Trophoblast cell (in vitro differentiated cells and primary cell): ENCODE measurements at places on chromosomes 4 and X.
A peak's percentile ranks its signal among the peaks of the same experiment; 100 is the strongest.

- H3K4me3 ChIP-seq, result no peak overlapping the region
- no peak for DNase-seq
- no peaks in the 10 kb centered on the region for H3K36me3 ChIP-seq
These were observed 6.5 kb downstream of the TMEM150C start for GRCh38 chr4:82555276-82555675.

- H3K4me1 ChIP-seq, result peaks cover 12% of the 10 kb centered on the region
- no peaks in the 10 kb centered on the region for H3K27me3 ChIP-seq
- no peak overlapping the region for H3K4me3 ChIP-seq
- peak overlapping the region; percentile 80 for H3K27ac ChIP-seq
- no peak for DNase-seq
- peaks cover 22% of the 10 kb centered on the region for H3K36me3 ChIP-seq
These were observed 10.3 kb downstream of the FAM3A start for GRCh38 chrX:154505734-154506133.

GRCh38 chr4:76177709-76178108, 29.5 kb upstream of the NUP54 start:
- H3K36me3 ChIP-seq, result peaks cover 7% of the 10 kb centered on the region
- H3K27ac ChIP-seq, result no peak overlapping the region
- DNase-seq, result no peak
- no peaks in the 10 kb centered on the region for H3K4me1 ChIP-seq
- no peaks in the 10 kb centered on the region for H3K27me3 ChIP-seq

GRCh38 chr4:169902658-169903345, 123.4 kb downstream of the MFAP3L start:
- DNase-seq, result peak; percentile 46
- no peaks in the 10 kb centered on the region for H3K36me3 ChIP-seq
- no peaks in the 10 kb centered on the region for H3K27me3 ChIP-seq
- H3K4me1 ChIP-seq, result no peaks in the 10 kb centered on the region
- no peak overlapping the region for H3K4me3 ChIP-seq

DNA sequence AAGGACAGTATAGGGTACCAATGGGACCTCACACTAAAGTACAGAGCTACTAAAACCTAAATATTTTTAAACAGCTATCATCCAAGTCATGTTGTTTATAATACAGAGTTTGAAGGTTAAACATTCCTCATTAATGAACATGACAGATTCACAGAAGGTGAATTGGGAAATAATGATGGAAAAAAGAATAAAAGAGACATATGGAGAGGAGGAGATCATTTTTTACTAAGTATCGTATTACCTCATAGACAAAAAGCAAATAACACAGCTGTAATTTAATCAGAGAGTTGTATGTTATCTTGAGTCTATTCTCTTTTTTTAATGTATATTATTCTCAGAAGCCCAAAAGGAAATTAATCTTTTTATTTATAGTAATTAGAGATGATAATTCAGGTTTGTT, 7.9 kb downstream of the PLK4 start:
- H3K27ac ChIP-seq, result no peak overlapping the region
- H3K4me3 ChIP-seq, result no peak overlapping the region
- H3K4me1 ChIP-seq, result no peaks in the 10 kb centered on the region
- peaks cover 10% of the 10 kb centered on the region for H3K36me3 ChIP-seq
- DNase-seq, result no peak
- no peaks in the 10 kb centered on the region for H3K27me3 ChIP-seq

- no peak for DNase-seq
- no peak overlapping the region for H3K4me3 ChIP-seq
- no peaks in the 10 kb centered on the region for H3K27me3 ChIP-seq
- no peaks in the 10 kb centered on the region for H3K36me3 ChIP-seq
- no peaks in the 10 kb centered on the region for H3K4me1 ChIP-seq
These were observed 256.5 kb upstream of the NRK start for GRCh38 chrX:105565856-105566255.

DNA sequence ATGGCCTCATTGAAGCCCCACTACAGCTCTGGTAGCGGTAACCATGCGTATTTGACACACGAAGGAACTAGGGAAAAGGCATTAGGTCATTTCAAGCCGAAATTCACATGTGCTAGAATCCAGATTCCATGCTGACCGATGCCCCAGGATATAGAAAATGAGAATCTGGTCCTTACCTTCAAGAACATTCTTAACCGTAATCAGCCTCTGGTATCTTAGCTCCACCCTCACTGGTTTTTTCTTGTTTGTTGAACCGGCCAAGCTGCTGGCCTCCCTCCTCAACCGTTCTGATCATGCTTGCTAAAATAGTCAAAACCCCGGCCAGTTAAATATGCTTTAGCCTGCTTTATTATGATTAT, 876 bp downstream of the HPRT1 start:
- H3K27ac ChIP-seq, result no peak overlapping the region
- no peak overlapping the region for H3K4me3 ChIP-seq
- no peaks in the 10 kb centered on the region for H3K27me3 ChIP-seq
- no peaks in the 10 kb centered on the region for H3K4me1 ChIP-seq
- no peaks in the 10 kb centered on the region for H3K36me3 ChIP-seq
- peak; percentile 82 for DNase-seq

DNA sequence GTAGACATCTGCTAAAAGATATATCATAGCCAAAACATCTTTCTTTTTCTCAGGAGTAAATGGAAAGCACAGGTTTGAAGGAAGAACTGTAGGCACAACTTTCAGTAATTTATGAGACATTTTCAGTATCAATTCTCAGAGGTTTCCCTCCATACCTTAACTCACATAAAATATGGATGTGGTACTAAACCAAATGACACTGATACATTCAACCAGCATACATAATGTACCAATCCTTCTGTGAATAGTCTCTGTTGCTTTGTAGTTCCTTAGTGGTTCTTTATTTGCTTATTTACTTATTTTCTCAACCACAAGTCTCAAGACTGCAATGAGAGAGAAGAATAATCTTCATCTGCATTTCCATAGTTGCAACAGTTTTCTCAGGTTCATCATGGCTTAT, 96.1 kb downstream of the ARHGAP24 start:
- H3K27ac ChIP-seq, result no peak overlapping the region
- DNase-seq, result no peak
- H3K4me3 ChIP-seq, result no peak overlapping the region

DNA sequence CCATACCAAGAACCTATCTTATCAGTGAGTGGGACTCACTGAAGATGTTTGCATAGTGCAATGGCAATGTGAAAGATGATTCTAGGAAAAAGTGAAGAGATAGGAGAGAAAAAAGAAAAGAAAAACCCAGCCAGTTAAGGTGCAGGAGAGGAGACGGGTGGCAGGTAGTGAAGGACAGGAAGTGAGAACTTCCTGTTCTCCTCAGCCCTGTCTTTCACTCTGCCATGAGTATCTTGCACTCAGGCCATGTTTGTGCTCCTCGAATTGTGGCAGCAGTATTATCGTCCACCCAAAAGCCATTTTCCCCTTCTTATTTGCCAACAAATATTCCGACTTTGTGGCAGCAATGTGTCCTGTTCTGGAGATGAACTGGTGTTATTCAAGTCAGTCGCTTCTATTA, 8.6 kb upstream of the ENPEP start:
- no peak for DNase-seq
- no peaks in the 10 kb centered on the region for H3K36me3 ChIP-seq
- no peak overlapping the region for H3K27ac ChIP-seq
- H3K4me3 ChIP-seq, result no peak overlapping the region
- H3K27me3 ChIP-seq, result no peaks in the 10 kb centered on the region

GRCh38 chr4:5554376-5554775, 154.0 kb downstream of the EVC2 start:
- no peaks in the 10 kb centered on the region for H3K36me3 ChIP-seq
- no peaks in the 10 kb centered on the region for H3K27me3 ChIP-seq
- no peak for DNase-seq
- H3K27ac ChIP-seq, result no peak overlapping the region

DNA sequence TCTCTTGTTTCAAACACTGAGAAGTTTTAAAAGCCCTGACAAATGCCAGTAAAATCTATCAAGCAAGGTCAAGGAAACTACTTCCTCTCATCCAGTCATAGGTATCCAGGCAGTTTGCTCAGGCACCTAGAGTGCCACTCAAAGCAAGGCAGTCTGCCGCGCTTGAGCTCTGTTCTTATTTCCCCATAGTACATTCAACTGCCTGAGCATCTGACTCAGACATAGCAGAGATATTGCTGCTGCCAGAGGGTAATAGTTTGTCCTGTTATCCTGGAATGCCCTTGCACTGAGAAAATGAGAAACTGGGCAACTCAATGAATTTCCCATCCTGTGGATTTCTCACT, 16.1 kb upstream of the ATP8A1 start:
- DNase-seq, result peak; percentile 75
- no peaks in the 10 kb centered on the region for H3K27me3 ChIP-seq
- H3K36me3 ChIP-seq, result no peaks in the 10 kb centered on the region
- H3K27ac ChIP-seq, result no peak overlapping the region
- H3K4me1 ChIP-seq, result no peaks in the 10 kb centered on the region
- H3K4me3 ChIP-seq, result no peak overlapping the region

DNA sequence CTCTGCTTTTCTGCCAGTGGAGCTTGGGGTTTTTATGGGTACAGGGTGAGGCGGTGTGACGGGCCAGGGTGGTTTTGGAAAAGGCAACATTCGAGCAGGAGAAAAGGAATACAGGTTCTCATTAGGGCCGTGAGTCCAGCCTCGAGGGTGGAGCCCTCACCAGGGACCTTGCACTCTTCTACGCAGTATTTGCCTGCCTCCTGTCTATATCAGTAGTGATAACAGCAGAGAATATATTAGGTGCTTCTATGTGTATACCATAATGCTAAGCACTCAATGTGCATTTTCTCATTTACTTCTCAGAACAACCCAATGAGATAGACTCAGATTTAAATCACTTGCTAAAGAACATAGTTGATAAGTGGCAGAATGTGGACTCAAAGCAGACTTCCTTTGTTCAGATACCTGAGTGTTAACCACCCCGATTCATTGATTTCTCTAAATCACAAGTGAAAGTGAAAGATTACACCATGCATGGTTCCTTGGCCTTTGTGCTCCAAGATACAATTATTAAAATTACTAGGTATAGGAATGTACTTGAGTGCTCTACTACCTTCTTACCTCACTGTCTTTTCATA, 403.9 kb downstream of the PCDH7 start:
- no peak for DNase-seq

- H3K4me3 ChIP-seq, result no peak overlapping the region
- H3K27me3 ChIP-seq, result no peaks in the 10 kb centered on the region
- no peak overlapping the region for H3K27ac ChIP-seq
- H3K36me3 ChIP-seq, result no peaks in the 10 kb centered on the region
- DNase-seq, result peak; percentile 4
These were observed 331.0 kb upstream of the EMCN start for GRCh38 chr4:100848841-100849240.

DNA sequence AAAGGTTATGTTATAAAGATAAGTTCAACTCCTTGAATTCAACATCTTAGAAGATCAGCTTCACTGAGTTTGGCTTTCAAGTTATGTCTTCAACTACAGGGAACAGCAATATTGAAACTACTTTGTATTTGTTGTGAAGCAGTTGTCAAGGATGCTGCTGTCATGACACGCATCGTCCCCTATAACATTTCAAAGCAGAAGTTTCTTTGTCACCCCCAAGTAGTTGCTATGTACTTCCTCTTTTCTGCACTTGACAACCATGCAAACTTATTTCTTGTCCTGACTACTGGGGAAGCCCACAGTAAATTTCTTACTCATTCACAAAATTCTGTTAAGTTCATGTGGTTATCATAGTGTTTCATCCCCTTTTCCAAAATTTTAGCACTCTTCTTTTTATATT, 14.3 kb downstream of the ANTXR2 start:
- no peaks in the 10 kb centered on the region for H3K36me3 ChIP-seq
- no peaks in the 10 kb centered on the region for H3K4me1 ChIP-seq
- peak; percentile 6 for DNase-seq
- no peak overlapping the region for H3K27ac ChIP-seq
- no peaks in the 10 kb centered on the region for H3K27me3 ChIP-seq

GRCh38 chrX:70554523-70554922, 109.9 kb downstream of the DLG3 start:
- H3K4me3 ChIP-seq, result no peak overlapping the region
- H3K36me3 ChIP-seq, result no peaks in the 10 kb centered on the region
- no peaks in the 10 kb centered on the region for H3K4me1 ChIP-seq
- no peak overlapping the region for H3K27ac ChIP-seq

- H3K27me3 ChIP-seq, result no peaks in the 10 kb centered on the region
- H3K27ac ChIP-seq, result no peak overlapping the region
- H3K4me1 ChIP-seq, result peaks cover 2% of the 10 kb centered on the region
These were observed 20.9 kb downstream of the GPAT3 start for GRCh38 chr4:83556816-83557215.

GRCh38 chr4:122765692-122766352, 33.3 kb downstream of the BBS12 start:
- no peak overlapping the region for H3K27ac ChIP-seq
- no peaks in the 10 kb centered on the region for H3K36me3 ChIP-seq
- DNase-seq, result no peak
- no peak overlapping the region for H3K4me3 ChIP-seq
- H3K27me3 ChIP-seq, result no peaks in the 10 kb centered on the region
- no peaks in the 10 kb centered on the region for H3K4me1 ChIP-seq

GRCh38 chrX:42954880-42955279, 176.9 kb upstream of the PPP1R2C start:
- no peaks in the 10 kb centered on the region for H3K4me1 ChIP-seq
- H3K27ac ChIP-seq, result no peak overlapping the region
- H3K27me3 ChIP-seq, result no peaks in the 10 kb centered on the region
- no peaks in the 10 kb centered on the region for H3K36me3 ChIP-seq

- no peak overlapping the region for H3K4me3 ChIP-seq
- peaks cover 3% of the 10 kb centered on the region for H3K36me3 ChIP-seq
- H3K27me3 ChIP-seq, result no peaks in the 10 kb centered on the region
- no peak for DNase-seq
- H3K27ac ChIP-seq, result no peak overlapping the region
These were observed 428.2 kb downstream of the ADAM29 start for GRCh38 chr4:175346376-175346775.

GRCh38 chr4:1194010-1194900, 21.9 kb upstream of the SPON2 start:
- peak; percentile 17 for DNase-seq
- no peak overlapping the region for H3K4me3 ChIP-seq
- no peaks in the 10 kb centered on the region for H3K4me1 ChIP-seq
- H3K27ac ChIP-seq, result no peak overlapping the region
- H3K36me3 ChIP-seq, result no peaks in the 10 kb centered on the region
- H3K27me3 ChIP-seq, result no peaks in the 10 kb centered on the region

- H3K27me3 ChIP-seq, result no peaks in the 10 kb centered on the region
- H3K4me3 ChIP-seq, result no peak overlapping the region
- DNase-seq, result no peak
- H3K4me1 ChIP-seq, result peaks cover 10% of the 10 kb centered on the region
- H3K36me3 ChIP-seq, result peaks cover 9% of the 10 kb centered on the region
These were observed 3.6 kb downstream of the CASP6 start for GRCh38 chr4:109699553-109700225.

- H3K27me3 ChIP-seq, result no peaks in the 10 kb centered on the region
- DNase-seq, result no peak
- H3K27ac ChIP-seq, result no peak overlapping the region
- no peaks in the 10 kb centered on the region for H3K4me1 ChIP-seq
These were observed 176.5 kb downstream of the FBXW7 start for GRCh38 chr4:152359208-152360044.

GRCh38 chr4:153159728-153160221, 44.5 kb upstream of the TRIM2 start:
- DNase-seq, result peak; percentile 33
- no peaks in the 10 kb centered on the region for H3K36me3 ChIP-seq
- no peak overlapping the region for H3K4me3 ChIP-seq
- no peak overlapping the region for H3K27ac ChIP-seq
- no peaks in the 10 kb centered on the region for H3K4me1 ChIP-seq

- H3K27ac ChIP-seq, result no peak overlapping the region
- H3K4me1 ChIP-seq, result peaks cover 3% of the 10 kb centered on the region
- DNase-seq, result no peak
- H3K36me3 ChIP-seq, result peaks cover 19% of the 10 kb centered on the region
These were observed 89.6 kb downstream of the C4orf51 start for GRCh38 chr4:145769450-145770037.

GRCh38 chr4:132694775-132695174, 454.3 kb upstream of the PCDH10 start:
- no peaks in the 10 kb centered on the region for H3K27me3 ChIP-seq
- DNase-seq, result no peak
- H3K4me1 ChIP-seq, result no peaks in the 10 kb centered on the region
- no peak overlapping the region for H3K27ac ChIP-seq
